ENCODE measurements at places on chromosomes 13 and 19.

GRCh38 chr13:99299920-99300341, 7.3 kb downstream of the GPR183 start:
- no peak for DNase-seq

DNA sequence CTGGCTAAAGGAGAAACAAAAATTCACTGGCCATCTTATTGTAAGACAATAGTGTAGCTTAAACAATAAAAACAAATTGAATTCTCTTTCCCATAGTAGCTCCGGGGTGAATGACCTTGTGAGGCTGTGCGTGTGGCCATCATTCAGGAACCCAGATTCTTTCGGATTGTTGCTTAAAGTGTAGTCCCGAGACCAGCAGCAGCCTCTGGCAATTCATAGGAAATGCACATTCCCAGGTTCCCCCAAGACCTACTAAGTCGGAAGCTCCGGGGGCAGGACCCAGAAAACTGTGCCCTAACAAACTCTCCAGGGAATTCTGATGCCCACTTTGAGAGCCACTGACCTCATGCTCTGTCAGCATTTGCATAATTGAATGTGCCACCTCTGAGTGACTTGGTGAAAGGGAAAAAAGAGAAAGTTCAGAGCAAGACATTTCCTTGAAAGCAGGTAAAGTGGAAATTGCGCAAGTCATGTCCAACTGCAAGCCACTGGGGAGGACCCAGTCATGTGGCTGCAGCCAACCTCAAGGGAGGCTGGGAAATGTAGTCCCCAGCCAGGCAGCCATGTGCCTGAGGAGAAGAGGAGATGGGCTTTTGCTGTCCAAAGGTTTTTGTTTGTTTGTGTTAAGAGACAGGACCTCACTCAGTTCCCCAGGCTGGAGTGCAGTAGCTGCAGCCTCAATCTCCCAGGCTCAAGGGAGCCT, 50.7 kb upstream of the PNMA8B start:
- peak; percentile 31 for DNase-seq

GRCh38 chr19:34601071-34601470, 75.9 kb downstream of the SCGB2B2 start:
- no peak for DNase-seq

- DNase-seq, result no peak
Measured at GRCh38 chr13:73948848-73949529, 185.2 kb downstream of the KLF12 start.

GRCh38 chr13:107088061-107088460, 520.1 kb upstream of the ARGLU1 start:
- no peak for DNase-seq

DNA sequence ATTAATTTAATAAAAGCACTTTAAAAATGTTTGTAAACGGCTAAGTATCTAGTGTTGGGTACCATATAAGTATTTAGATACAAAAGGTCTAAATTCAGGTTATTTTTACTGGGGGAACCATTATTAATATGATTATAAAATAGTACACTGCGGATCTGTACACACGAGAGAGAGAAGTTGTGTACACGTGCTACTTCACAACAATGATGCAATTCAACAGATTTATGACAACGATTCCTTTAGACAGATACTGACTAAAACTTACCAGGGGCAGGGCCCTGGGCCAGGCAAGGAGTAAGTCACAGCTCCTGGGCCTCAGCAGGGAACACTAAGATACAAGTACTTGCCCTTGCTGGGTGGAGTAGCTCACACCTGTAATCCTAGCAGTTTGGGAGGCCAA, 29.1 kb upstream of the TPTE2 start:
- no peak for DNase-seq

GRCh38 chr19:281992-282391, 9.2 kb downstream of the PLPP2 start:
- no peak for DNase-seq

DNA sequence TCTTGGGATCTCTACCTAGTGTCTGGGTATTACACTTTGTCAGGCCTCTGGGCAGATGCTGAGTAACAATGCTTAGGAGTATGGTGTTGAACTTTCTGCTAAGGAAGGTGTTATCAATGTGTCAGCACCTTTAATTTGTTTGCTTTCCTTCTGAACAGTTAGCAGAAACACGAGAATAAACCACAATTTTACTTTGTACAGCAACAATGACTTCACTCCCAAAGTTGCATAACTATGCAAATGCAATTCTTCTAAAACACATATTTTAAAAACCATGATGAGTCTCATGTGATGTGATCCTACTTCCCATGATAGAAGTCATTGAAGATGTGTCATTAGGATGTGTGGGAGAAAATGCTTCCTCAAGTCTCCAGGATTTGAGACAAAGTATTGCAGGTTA, 155.0 kb downstream of the POSTN start:
- no peak for DNase-seq

DNA sequence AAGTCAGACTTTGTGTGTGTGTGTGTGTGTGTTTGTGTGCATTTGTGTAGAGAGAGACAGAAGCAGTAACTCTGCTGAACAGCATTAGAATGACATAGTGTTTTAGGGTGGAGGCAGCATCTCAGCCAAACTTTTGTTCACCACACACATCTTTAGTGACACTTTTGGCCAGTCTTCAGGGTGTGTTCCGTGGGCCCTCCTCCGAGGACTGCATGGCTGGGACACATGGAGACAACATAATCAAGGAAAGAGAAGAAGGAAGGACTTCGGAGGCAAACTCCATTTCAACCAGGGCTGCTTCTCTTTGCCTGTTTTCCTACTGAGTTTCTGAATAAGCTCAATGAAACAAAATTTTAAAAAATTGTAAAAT, 205.1 kb downstream of the LHFPL6 start:
- no peak for DNase-seq

GRCh38 chr19:18408053-18408476, 10.6 kb upstream of the LRRC25 start:
- no peak for DNase-seq

DNA sequence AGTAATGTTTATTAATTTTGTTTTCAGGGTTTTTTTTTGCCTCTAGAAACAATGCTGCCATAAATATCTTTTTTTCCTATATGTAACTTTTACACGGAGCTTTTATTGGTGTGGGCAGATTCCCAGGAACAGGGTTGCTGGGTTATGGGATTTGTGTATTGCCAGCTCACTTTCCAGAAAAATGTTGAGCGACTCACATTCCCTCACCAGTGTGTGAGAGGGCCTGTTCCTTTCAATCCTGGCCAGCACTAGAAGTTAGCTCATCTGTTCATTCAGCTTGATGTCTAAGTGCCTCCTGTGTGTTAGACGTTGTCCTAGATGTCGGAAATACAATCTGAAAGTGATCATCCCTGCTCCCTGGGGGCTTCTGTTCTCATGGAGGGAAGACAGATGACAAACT, 2.6 kb downstream of the ZNF71 start:
- no peak for DNase-seq

- DNase-seq, result peak; percentile 82
Measured at GRCh38 chr19:38213911-38214625, 10.0 kb downstream of the DPF1 start.

- DNase-seq, result no peak
Measured at GRCh38 chr13:73406454-73406853, 347.6 kb downstream of the KLF5 start.

DNA sequence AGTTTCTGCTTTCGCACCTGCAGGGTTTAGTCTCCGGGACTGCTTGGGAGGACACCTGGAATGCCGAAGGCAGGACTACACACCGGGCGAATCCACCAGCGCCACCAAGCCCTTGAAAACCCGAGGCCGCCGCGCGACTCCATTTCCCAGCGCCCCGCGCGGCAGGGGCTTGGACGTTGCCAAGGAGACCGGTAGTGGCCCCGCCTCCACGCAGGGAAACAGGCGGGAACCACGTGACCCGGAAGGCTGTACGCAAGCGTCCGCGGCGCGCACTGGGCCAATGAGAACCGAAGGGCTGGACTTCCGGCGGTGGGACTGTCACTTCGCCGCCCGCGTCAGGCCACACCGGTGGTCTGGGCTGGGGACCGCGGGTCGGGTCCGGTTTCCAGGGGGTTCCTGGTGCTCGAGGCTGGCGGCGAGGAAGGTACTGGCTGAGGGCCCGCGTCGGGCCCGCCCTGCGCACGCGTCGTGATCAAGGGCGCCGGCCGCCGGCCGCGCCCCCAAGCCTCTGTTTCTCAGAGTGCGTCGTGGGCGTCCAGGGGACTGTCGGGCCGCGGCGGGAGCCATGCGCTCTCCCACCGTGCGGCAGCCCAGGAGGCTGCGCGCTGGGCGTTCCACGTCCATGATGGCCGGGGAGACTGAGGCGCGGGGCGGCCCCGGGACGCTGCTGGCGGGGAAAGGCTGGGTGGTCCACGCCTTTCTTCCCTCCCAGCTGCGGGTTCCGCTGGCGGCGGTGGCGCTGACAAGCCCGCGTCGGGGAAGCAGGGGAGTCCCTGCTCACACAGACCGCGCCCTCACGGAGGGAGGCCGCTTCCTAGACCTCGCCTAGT, at the start of gene ZNF324:
TSS of gene ZNF324 (plus strand) at position 321 of the 830 bp plus-strand sequence. CDS start 2,106 bp downstream, outside the sequence.
- DNase-seq, result peak; percentile 97

DNA sequence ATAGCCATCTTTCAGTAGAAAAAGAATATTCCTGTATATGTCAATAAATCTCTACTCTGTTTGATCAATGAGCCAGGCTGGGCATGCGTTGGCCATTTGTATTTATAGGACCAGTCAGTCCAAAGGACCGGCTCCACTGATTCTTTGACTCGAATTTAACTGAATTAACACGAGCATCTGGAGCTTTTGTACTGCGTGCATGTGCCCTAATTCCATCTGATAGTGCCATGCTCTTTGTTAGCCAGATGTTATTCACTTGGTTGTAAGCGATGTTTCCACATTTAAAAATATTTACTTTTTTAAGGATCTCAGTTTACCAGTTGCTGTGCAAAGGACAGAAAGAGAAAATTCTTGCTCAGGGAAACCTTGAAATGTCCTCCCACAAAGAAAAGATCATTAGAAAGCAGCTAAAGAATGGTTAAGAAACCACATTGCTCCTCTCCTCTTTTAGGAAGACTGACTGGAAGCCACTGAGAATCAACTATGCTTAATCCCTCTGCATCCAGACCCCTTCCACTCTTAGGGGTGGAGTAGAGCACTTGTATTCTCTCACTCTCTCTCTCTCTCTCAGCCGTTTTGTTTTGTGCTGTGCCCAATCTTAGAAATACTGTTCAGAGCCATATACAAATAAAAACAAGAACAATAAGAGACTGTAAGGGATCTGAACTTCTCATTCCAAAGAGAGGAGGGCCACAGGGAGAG, 165.8 kb downstream of the DCLK1 start:
- no peak for DNase-seq

DNA sequence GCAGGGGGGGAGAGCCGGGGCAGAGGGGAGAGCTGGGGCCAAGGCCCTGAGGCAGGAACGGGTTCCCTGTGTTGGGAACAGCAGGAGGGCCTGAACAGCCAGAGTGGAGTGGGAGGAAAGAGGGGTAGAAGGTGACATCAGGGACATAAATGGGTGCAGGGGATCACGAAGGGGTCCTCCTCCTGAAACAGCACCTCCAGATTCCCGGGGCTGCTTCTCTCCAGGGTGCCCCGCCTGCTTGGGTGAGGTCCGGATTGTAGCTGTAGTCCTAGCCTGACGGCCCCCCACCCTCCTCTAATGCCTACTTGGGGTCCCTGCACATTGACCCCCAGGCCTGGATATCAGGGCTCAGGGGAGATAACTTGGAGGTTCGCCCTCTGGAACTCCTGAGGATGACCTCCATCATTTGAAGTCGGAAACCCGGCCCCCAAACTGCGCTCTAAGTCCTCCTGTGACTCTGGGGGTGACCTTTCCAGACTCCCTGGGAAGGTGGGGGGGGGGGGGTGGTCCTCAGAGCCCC, 473 bp upstream of the SCN1B start:
- no peak for DNase-seq

- DNase-seq, result no peak
Measured at GRCh38 chr19:2374808-2375207, 14.7 kb downstream of the TMPRSS9 start.

DNA sequence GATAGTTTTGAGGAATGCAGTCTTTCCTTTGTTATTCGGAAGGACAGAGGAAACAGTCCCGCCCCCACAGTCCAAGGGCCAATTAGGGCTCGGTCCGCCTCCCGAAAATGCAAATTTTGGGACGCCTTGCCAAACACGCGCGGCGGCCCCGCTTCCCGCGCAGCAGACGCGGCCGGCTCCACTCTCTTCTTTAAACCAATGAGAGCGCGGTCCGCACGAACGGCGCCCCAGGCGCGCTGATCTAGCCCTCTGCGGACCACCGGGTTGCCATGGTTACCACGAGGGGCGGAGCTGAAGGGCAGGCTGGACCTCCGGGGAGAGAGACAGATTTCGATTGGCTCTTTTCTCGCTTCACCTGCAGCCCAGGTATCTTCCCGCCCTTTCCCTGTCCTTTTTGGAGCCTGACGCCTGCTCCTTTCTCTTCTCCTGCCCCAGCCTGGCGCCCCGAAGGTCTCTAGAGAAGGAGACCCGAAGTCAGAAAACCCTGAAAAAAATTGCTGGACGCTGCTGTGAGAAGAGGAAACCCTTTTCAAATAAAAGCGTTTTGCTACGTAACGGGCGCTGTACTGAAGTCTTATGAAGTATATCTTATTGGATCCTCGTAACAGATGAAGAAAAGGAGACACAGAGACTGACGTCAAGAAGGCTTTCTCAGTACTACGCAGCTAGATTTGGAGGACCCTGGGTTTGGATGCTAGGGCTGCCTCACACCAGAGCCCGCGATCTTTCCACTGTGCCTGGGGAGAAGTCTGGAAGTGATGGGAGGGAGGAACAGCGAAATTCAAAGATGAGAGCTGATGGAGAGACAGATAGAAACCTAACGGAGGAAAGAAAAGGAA, 2.0 kb downstream of the PTH2 start:
- peak; percentile 54 for DNase-seq

GRCh38 chr13:53612200-53612599, 583.6 kb downstream of the OLFM4 start:
- no peak for DNase-seq

GRCh38 chr19:49749055-49749716, 13.9 kb downstream of the TSKS start:
- DNase-seq, result no peak

DNA sequence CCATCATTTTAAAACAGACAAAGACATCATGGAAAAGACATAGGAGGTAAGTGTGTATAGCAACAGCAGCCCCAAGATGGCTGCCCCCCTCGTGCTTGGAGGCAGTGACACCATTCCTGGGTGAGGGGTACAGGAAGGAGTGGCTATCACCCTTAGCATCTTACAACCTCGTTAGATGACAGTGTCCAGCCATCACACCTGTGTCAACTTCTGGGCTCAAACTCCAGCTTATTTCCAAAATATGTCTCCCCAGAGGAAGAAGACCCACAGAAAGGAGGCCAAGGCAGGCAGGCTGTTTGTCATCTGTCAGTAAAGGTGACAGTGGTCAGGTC, 27.5 kb downstream of the EPS15L1 start:
- no peak for DNase-seq

DNA sequence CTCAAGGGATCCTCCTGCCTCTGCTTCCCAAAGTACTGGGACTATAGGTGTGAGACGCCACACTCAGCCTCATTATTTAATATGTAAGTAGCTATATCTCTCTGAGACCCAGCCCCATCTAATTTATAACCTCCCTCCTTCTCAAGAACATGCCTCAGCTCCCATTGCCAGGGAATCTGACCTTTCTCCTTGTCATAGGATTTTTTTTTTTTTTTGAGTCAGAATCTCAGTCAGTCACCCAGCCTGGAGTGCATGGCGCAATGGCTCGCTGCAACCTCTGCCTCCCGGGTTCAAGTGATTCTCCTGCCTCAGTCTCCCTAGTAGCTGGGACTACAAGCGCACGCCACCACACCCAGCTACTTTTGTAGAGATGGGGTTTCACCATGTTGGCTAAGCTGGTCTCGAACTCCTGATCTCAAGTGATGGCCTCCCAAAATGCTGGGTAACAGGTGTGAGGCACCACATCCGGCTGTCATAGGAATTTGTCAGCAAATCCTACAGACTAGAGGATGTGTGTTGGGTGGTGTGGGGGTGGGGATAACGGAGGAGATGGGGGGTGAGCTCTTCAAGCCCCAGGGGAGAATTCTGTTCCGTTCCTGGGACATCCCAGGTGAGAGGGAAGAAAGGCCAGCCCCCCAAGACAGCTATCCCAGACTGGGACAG, 5.1 kb upstream of the EPS8L1 start:
- DNase-seq, result no peak

Measured in stimulated activated CD4-positive, alpha-beta T cell treated with anti-CD3 and anti-CD28 coated beads, Interleukin-1b, Interleukin-23, amount 100 ng/mL, for 48 hours (primary cell).